ENCODE measurements at places on chromosomes 3 and 15. TPM values are rescaled to one million over a fixed set of nuclear protein-coding genes. Genes with fewer than 3 reads are reported as not detected.

Gene MUSTN1
- total RNA-seq: 6.8 TPM

Gene THAP10
- total RNA-seq: not detected

Gene MYL3
- not detected for total RNA-seq

Gene MFSD1
- total RNA-seq: 33.6 TPM

GRCh38 chr15:76169018-76169417 is 109.2 kb downstream of the TMEM266 start:
- H3K4me3 ChIP-seq: no peak overlapping the region
- DNase-seq: no peak
- no peaks in the 10 kb centered on the region for H3K27me3 ChIP-seq
- H3K36me3 ChIP-seq: no peaks in the 10 kb centered on the region

GRCh38 chr15:55334997-55335396 is 16.0 kb downstream of the PIGB start:
- H3K4me1 ChIP-seq: no peaks in the 10 kb centered on the region
- peaks cover 65% of the 10 kb centered on the region for H3K36me3 ChIP-seq
- H3K27ac ChIP-seq: no peak overlapping the region
- DNase-seq: no peak
- H3K27me3 ChIP-seq: no peaks in the 10 kb centered on the region
- H3K4me3 ChIP-seq: no peak overlapping the region

DNA sequence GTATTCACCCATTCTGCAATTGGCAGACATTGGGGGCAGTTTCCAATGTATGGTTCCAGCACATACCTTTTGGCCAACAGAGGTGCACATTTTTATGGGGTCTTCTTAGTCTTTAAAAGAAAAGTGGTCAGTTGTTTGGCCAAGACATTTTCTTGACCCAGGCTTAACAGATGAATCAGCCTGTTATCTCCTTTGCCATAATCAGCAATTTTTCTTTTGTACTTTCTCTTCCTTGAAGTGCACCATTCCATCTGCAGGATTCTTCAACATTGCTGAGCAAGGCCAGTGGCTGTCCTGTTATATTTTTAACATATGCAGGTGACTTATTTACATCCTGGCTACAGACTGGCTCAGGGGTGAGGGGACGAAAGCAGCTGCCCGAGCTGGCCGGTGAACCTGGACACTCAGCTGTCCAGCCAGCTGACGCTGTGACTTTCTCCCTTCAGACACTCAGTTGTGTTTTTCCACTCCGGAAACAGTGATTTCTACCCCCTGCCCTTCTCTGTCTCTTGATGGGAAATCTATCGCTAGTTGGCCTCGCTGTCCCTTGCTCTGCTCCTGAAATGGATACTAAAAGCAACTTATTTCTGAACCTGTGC is 96.5 kb upstream of the TNFAIP8L3 start:
- H3K4me3 ChIP-seq: no peak overlapping the region
- DNase-seq: no peak
- no peaks in the 10 kb centered on the region for H3K36me3 ChIP-seq
- H3K27ac ChIP-seq: no peak overlapping the region
- no peaks in the 10 kb centered on the region for H3K27me3 ChIP-seq

DNA sequence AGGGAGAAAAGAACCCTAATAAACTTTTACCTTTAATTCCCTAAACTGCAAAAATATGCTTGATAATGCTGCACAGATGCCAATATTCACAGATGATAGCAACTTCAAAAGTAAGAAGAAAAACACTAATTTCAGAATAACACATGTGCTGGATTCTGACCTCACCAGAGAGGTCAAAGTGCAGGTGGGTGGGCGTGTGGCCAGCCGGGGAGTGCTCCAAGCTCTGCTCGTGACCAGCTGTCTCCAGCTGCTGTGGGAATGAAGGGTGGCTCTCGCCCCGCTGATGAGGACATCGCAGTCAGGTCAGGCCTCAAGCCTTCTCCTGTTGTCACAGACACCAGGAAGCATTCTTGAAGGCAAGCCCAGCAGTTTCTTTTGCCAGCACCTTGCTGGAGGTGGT is 57.1 kb downstream of the ADAMTS17 start:
- no peak overlapping the region for H3K4me3 ChIP-seq
- no peaks in the 10 kb centered on the region for H3K36me3 ChIP-seq
- H3K4me1 ChIP-seq: no peaks in the 10 kb centered on the region
- no peak for DNase-seq
- H3K27me3 ChIP-seq: peaks cover 3% of the 10 kb centered on the region

GRCh38 chr15:89243046-89243690 is 611 bp upstream of the FANCI start:
- H3K27ac ChIP-seq: peak overlapping the region; percentile 11
- peaks cover 13% of the 10 kb centered on the region for H3K4me1 ChIP-seq
- H3K4me3 ChIP-seq: peak overlapping the region; percentile 67
- H3K27me3 ChIP-seq: no peaks in the 10 kb centered on the region
- no peak for DNase-seq
- H3K36me3 ChIP-seq: peaks cover 4% of the 10 kb centered on the region

DNA sequence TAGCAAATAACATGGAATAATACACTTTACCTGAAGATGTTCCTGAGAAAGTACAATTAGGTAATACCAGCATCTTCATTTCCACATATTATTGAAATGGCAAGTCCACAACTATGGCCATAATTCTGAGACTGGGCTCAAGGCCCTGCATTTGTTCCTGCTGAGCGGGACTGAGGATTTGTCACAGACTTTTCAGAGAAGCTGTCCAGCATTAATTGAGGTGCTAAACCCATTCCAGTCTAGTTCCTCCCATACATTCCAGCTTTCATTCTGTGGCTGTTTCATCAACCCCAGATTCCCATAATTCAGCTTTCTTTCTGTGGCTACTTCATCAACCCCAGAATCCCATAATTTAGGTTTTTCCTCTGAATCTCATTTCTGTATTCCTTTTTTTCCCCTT is 293.4 kb upstream of the GBE1 start:
- H3K4me3 ChIP-seq: no peak overlapping the region
- H3K36me3 ChIP-seq: no peaks in the 10 kb centered on the region
- H3K27ac ChIP-seq: no peak overlapping the region

DNA sequence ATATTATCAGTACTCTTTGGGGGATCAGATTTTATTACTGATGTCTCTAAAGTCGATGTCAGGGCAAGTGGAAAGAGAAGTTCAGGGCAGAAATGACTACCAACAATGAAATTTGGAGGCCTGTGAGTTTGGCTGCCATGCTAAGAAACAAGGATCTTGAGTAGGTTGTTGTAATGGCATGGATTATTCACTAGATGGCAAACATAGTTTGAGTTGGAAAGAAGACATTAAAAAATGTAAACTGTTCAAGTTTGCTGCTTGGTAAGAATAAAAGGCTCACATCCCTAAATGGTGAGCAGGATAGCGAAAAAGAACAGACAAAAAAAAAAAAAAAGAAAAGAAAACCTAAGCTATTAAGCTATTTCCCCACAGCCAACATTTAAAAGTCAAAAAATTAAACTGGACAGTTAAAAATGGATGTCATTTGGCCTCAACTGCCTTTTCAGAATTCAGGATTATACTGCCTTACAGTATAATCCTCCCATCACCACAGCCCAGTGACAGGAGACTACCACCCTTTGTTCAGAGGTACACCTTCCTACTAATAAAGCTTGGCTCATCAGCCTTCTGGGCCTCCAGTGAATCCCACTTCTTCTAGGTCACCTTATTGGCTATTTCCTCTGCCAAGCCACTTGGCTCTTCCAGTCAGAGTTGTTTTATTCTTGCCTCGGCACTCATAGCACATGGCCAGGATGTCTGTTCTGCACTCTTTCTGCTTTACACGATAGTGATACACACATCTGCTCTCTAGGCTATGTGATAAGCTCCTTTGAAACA is 163.7 kb downstream of the PLD1 start:
- no peak overlapping the region for H3K27ac ChIP-seq
- no peaks in the 10 kb centered on the region for H3K36me3 ChIP-seq

- H3K4me3 ChIP-seq: no peak overlapping the region
- no peak overlapping the region for H3K27ac ChIP-seq
- no peaks in the 10 kb centered on the region for H3K27me3 ChIP-seq
- H3K4me1 ChIP-seq: no peaks in the 10 kb centered on the region
Observed at GRCh38 chr3:144033240-144033589, 61.6 kb downstream of the DIPK2A start.

DNA sequence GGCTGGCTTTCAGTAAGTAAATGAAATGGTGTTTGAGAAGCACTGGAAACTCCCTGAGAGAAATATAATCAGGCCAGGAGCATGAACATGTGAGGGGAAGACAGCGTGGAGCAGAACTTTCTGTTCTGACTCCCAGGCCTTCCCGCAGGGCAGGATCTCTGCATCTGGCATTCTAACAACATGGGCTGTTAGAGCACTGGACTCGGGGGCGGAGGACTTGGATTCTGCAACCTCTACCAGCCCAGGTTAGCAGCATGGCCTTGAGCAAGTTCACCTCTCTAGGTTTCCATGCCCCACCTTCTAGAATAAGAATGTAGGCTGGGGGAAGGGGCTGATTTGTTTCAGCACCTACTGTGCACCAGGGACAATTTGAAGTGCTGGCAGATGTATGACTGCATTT is 12.5 kb upstream of the BFSP2 start:
- no peaks in the 10 kb centered on the region for H3K4me1 ChIP-seq
- no peaks in the 10 kb centered on the region for H3K27me3 ChIP-seq
- H3K36me3 ChIP-seq: no peaks in the 10 kb centered on the region
- H3K27ac ChIP-seq: no peak overlapping the region

- H3K4me3 ChIP-seq: no peak overlapping the region
- no peaks in the 10 kb centered on the region for H3K36me3 ChIP-seq
- no peaks in the 10 kb centered on the region for H3K4me1 ChIP-seq
- DNase-seq: no peak
Observed at GRCh38 chr3:63762934-63763550, 56.1 kb upstream of the C3orf49 start.

DNA sequence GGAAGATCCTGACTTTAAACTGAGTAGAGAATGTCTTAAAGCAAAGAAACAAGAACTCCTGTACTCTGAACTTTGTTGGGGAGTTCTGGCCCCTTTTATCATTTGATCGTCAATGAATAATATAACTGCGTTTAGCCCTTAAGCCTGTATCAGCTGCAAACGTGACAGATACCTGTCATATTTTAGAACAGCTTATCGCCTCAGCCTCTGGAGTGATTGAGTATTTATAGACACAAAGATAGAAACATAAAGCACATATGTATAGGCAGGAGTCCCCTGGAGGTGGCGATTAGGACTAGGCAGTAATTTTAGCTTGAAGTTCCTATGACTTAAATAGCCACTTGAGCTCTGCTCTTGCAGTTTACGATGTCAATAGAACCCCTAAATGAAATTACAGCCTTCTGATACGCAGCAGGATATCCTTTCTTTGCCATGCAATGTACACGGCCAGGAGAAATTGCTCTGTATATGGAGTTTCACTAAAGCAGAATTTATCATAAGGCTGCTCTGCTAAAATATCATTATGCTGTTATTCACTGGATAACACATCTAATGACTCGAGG is 321.8 kb downstream of the TIGIT start:
- H3K4me3 ChIP-seq: no peak overlapping the region
- H3K27me3 ChIP-seq: no peaks in the 10 kb centered on the region
- no peak overlapping the region for H3K27ac ChIP-seq
- H3K4me1 ChIP-seq: no peaks in the 10 kb centered on the region

- H3K27ac ChIP-seq: no peak overlapping the region
- H3K4me1 ChIP-seq: peaks cover 15% of the 10 kb centered on the region
- DNase-seq: peak; percentile 84
Observed at GRCh38 chr3:72738752-72739530, 109.3 kb downstream of the SHQ1 start.

- H3K36me3 ChIP-seq: no peaks in the 10 kb centered on the region
- no peaks in the 10 kb centered on the region for H3K4me1 ChIP-seq
- no peak for DNase-seq
- no peak overlapping the region for H3K27ac ChIP-seq
- no peak overlapping the region for H3K4me3 ChIP-seq
Observed at GRCh38 chr3:129855170-129855831, 38.2 kb downstream of the TMCC1 start.

DNA sequence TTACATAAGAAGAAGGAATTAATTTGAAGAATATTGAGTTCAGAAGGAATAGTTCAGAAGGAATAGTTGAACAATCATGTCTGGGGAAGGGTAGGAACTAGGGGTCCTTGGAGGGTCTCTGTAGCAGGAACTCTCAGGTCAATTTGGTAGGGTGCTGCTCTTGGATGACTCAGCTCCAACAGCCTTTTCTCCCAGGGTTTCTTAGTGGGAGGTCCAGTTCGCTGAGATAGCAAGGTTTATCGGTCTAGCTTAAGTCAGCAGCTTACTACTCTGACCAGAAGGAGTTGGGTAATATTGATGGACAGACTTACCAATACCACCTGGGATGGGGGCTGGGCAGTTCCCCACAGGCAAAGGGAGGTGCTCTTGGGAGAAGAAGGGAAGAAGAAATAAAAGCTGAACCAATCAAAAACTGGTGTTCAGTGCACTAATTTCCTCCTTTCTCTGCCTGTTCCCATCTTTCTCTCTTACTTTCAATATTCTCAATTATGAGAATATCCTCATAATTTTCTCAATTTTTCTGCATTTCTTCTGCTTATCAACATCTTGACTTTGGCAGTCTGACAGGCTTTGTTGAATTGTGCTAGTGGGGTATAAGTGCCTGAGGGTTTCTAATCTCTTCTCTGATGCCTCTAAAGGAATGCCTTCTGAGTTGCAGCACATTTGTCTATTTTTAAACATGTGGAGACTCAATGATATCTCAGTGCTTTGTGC is 14.4 kb upstream of the MITF start:
- H3K27me3 ChIP-seq: no peaks in the 10 kb centered on the region
- H3K4me3 ChIP-seq: no peak overlapping the region
- no peak overlapping the region for H3K27ac ChIP-seq
- no peaks in the 10 kb centered on the region for H3K4me1 ChIP-seq

DNA sequence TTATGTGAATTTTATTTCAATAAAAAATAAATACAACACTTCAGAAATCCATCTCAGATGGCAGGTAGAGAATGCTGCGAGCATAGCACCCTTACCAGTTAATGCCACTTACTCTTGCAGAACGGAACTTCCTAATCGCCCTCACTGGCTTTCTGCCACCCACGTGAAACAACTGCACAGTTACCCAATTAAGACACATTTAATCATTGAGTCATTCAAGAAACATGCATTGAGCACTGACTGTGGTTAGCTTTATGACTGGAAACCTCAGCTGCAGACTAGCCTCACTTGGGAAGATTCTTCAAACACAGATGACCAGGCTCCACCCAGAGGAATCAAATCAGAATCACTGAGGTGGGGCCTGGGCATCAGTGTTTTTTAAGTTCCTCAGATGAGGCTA is 5.6 kb upstream of the MFGE8 start:
- H3K36me3 ChIP-seq: no peaks in the 10 kb centered on the region
- H3K27me3 ChIP-seq: no peaks in the 10 kb centered on the region
- no peak overlapping the region for H3K27ac ChIP-seq
- DNase-seq: no peak
- no peaks in the 10 kb centered on the region for H3K4me1 ChIP-seq

Data from natural killer cell (primary cell).